ENCODE measurements at places on chromosomes 7 and 10.

- DNase-seq: peak; percentile 89
These were observed at the start of gene ZNF394 for GRCh38 chr7:99499721-99500636. Gene ZNF394, minus strand, starts transcription at chr7:99500281. Its CDS starts 188 bp downstream, at chr7:99500093.

DNA sequence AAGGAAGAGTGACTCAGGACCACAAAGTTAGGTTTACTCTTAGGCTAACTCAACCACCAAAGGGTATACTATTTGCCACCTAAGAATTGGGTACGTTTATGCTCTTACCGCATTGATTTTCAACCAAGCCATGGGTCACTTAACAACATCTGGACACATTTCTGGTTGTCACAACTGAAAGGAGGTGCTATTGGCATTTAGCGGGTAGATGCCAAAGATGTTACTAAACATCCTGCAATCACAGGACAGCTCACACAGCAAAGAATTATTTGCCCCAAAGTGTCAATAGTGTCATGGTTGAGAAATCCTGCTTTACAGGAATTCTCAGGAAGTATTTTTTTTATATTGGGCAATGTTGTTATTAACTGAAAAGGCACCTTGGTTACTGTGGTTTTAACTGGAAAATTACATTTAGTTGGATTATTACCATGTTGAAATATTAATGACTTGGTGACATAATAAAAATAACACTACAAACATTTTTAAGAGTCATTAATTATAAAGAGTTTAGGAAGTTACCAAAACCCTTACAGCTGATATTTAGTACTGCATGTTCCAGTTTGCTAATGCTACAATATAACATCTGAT lies 185.0 kb upstream of the TMEM196 start:
- DNase-seq: no peak

DNA sequence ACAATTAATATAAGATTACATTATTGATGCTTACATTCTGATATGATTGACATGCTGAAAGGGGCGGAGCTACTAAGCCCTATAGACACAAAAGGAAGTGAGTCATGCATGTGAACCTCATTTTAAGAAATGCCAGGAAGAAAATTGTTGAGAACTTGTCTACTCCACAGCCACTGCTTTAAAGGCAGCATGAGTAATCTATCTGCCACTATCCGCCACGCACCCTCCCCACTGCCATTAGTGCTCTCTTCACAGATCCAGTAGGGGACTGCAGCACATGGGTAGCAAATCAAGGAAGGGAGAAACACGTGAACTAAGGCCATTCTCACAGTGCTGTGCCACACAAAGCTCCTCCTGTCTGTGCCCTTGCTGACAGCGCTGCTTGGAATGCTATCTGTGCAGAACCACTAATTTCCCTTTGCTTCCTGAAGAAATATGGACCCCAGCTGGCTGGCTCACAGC lies 524.8 kb downstream of the GRM8 start:
- DNase-seq: no peak

- DNase-seq: peak; percentile 76
These were observed 52.6 kb upstream of the CAPZA2 start for GRCh38 chr7:116809636-116810266.

GRCh38 chr10:60377955-60378354 lies 11.7 kb downstream of the ANK3 start:
- no peak for DNase-seq

DNA sequence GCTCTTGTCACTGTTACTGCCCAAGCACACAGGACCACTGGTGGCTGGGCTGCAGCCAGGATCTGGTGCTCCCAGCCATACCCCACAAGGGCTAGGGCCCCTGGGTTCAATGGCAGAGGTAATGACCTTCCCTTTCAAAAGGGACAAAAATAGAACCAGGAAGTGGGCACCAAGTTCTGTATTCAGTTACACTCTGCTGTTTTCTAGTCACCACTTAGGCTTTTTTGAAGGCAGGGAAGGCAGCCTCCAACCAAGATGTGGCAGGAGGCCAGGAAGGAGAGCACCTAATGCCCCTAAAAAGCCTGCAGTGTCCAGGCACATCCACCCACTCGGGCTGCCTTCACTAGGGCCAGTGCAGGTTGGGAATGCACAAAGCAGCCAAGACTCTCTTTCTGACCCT lies 47.8 kb downstream of the NOD1 start:
- no peak for DNase-seq

DNA sequence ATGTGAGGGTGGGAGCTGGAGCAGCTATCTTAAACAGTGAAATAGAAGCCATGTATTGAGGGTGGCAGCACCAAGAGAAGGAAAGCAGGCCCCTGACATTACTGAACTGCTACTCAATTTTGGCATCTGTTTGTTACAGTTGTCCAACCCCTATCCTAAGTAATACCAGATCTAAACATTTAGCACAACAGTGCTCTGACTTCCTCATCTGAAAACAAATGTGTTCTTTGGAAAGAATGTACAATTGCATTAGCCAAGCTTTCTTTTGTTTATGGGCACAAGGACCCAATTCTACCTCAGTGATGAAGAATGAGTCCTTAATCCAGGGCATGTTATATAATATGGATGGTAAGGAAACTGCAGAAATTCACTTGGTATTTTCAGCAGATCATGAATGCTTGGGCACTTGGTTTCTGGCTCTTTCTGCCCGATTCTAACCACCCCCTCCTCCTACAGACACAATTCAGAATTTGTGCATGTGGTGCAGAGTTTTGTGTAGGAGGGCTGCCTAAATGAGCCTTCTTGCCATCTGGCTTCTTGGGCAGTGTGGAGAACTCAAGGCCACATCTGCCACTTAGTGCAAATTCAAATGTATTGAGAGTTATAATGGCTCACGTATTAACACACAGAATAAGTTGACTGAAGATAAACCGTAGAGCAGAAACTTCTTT lies 36.9 kb upstream of the KMT2E start:
- no peak for DNase-seq

GRCh38 chr10:14487488-14487883 lies 156.8 kb upstream of the FRMD4A start:
- DNase-seq: peak; percentile 22

DNA sequence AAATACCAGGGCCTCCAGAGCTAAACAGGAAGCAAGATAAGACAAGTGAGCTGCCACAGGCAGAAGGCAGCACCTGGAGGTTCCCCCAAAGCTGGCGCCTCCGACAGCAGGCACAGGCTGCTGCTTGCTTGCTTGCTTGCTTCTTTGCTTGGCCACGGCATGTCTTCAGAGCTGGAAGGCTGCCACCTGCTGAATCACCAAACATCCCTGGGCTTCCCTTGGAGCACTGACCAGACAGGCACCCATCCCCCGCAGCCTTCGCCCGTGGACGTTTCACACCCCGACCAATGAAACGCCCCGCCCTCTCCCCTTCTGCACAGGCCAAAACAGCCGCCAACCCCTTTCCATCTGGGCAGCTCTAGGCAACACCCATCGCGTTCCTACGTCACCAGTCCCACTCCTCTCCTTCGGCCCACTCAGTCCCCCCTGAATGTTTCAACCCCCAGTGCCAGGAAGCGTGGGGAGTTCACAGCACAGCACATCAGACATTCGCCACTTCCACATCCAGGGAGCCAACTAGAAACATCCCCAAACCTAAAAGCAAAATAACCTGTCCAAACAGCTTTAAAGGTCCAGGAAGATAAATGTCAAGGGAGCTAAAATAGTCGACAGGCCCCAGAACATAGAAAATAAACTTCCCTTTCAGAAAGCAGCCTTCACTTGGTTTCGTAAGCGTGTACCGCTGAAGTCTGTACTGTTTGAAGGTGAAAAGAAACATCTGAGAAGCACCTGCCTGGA lies 1.6 kb downstream of the SGMS1 start:
- peak; percentile 59 for DNase-seq

GRCh38 chr10:44967616-44968015 lies 8.0 kb downstream of the RASSF4 start:
- no peak for DNase-seq

- DNase-seq: no peak
These were observed 82.7 kb downstream of the REEP3 start for GRCh38 chr10:63603709-63604445.

- no peak for DNase-seq
These were observed 30.0 kb upstream of the CFAP46 start for GRCh38 chr10:132972149-132972985.

DNA sequence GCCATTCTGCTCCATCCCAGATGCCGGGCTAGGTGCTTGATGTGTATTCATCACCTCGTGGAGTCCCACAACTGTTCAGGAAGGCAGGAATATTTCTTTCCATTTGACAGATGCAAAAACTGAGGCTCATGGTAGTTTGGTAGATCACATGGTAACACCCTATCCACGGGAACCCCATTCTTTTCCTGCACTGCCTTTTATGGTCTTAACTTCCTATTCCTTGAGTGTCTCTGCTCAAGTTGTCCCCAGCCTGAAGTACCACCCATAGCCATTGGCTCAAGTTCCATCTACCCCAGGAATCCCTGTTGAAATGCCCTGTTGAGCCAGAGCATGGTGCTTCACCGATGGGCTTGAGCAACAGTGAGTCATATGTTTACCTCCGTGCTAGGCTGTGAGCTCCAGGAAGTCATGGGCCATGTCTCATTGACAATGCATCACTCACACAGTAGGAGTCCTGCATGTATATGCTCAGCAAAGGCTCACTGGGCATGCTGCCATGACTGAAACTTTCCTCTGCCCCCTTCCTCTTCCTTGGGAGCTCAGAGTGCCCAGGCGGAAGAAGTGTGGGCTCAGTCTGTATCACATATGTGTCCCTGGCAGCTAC lies 71.7 kb upstream of the ADAM12 start:
- DNase-seq: peak; percentile 17

GRCh38 chr7:45001138-45001694 lies 1.2 kb downstream of the CCM2 start:
- no peak for DNase-seq

DNA sequence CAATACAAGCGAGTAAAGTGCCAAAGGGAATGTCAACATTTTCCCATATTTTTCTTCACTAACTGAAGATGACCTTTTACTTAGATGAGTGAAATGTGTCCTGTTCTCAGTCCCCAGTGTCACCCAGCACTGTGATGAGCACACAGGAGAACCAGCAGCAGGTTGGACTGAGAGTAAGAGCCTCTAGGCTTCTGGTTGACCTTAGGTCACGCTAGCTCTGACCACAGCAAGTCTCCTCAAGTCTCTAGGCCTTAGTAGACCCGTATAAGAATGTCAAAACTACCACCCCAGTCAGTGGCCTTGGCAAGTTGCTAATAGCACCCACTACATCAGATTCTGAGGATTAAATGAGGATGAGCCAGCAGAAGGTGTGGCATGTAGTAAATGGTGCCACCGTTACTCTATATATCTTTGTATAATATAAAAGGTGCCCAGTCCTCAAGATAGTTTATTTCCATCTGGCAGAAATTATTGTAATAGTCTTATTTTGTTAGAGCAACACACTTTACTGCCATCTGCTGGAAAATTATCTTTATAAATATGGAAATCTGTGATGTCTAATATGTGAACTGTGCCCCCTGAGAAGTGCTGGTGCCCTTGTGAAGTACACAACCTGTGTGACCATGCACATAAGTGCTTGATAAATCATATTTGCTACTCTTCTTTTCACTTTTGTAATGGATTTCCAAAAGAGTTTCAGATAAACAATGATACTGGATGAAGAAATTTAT lies 75.7 kb downstream of the SPAG6 start:
- no peak for DNase-seq

DNA sequence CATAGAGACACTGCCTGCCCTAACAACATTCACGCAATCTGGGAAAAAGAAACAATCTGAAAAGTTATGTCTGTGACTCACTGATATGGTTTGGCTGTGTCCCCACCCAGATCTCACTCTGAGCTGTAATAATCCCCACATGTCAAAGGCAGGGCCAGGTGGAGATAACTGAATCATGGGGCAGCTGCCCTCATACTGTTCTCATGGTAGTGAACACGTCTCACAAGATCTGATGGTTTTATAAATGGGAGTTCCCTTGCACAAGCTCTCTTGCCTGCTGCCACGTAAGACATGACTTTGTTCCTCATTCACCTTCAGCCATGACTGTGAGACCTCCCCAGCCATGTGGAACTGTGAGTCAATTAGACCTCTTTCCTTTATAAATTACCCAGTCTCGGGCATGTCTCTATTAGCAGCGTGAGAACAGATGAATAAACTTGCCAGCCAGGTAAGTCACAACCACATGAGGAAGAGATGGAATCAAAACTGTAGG lies 341.5 kb upstream of the AOAH start:
- no peak for DNase-seq

GRCh38 chr7:21642422-21642821 lies 99.6 kb downstream of the DNAH11 start:
- no peak for DNase-seq

GRCh38 chr10:17751781-17752445 lies at the start of gene TMEM236:
Gene TMEM236, plus strand, starts transcription at chr10:17752201. Its CDS starts 95 bp downstream, at chr10:17752296.
- no peak for DNase-seq

DNA sequence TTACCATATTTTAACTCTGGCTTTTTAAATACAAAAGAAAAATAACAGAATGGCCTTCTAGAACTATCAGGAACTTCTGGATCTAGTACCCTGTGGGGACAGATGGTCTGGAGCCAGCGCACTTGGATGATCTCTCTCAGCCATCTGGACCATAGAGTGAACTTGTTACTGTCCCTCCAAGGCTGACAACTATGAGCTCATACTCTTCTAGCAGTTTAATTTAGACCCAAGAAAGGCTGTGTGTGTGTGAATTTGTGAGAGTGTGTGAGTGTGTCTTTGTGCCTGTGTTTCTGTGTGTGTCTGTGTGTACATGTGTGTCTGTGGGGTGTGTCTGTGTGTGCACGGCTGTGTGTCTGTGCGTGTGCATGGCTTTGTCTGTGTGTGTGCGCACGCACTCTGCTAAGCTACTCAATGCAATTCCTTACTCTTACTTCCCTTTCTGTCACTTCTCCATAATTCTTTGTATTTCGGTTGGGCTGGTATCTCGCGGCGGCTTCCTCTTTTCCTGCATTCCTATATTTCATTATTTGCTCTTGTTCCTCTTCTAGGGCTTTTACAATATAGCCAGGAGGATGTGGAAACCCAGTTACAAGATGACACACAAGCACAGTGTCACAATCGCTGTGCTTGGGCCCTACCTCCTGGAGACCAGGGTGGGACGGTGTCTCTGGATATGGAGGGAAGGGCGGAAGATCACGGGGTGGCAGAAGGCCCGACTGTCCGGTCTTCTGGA lies 51.9 kb downstream of the IKZF1 start:
- DNase-seq: no peak

DNA sequence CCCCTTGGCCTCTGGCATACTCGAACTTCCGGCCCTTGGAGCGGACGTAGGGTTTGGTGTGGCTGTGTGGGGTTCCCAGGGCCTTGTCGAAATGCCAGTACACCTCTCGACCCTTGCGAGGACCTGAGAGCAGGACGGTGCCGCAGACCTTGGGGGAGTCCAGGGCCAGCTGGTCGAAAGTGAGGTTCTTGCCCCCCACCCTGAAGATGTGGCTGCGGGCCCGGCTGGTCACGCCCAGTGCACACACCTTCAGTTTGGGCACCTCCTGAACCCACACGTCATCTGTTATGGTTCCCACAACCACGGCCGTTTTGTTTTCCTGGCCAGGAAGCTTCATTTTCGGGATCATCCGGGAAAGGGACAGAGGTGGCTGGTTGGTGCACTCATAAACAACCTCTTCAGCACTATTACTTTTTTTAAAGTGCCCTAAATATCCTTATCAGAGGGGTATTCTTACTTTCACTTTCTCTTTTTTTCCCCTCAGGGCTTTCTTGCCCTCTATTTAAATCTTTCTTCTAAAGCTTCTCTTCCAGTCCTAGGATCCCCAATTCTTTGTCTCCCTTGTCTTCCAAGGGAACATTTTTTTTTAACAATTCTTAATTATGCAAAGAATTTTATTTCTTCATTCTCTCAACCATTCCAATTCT lies 44.9 kb upstream of the FAM3C start:
- DNase-seq: no peak
